ENCODE measurements at places on chromosomes 1 and 21.

DNA sequence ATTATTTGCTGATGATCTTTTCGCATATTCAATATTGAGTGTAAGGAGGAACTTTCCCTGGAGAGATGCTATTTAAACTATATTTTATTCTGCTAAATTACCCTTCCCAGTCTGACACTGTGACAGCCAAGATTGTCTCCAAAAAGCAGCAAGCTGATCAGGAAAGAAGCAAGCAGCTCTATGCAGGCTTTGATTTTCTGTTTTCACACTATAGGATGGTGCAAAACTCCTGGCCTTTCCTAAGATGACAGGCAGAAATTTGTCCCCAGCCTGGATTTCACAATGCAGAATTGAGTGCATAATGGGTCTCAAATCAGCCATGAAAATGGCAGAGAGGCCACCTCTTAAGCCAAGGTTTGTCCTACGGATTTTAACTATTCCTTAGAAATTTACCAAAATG, 1.1 kb downstream of the SGIP1 start:
- no peak for DNase-seq

DNA sequence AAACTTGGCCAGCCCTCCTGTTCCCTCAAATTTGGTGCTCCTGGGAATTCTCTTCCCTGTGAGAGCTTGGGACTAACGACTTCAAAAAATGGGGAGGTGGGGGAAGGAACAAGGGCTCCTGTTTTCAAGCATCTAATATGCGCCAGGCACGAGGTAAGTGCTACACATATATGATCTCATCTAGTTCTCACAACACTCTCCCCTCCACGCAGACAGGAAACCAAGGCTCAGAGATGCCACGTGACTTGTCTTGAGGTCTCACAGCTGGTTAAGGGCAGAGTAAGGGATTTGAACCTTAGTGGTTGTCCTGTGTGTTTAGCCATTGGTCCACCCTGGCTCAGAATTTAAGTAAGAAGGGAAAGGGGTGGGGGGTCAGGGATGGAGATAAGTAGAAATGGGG, 125.9 kb downstream of the DMRTB1 start:
- DNase-seq = no peak

DNA sequence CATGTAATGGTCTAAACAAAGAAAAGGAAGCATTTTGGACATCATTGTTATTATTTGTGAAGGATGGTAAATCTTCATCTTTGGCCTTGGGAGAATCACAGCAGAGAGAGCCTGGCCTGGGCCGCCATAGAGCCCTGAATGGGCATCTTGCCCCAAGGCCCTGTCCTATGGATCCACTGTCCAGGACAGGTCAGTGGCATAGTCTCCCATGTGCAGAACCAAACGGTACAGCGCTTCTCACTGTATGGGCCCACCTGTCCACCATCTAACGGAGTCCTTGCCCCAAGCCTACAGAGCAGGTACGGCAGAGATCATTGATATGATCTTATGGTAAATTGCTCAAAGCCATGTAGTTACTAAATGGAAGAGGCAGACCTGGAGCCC, 185.7 kb downstream of the FOXD2 start:
- DNase-seq = no peak

DNA sequence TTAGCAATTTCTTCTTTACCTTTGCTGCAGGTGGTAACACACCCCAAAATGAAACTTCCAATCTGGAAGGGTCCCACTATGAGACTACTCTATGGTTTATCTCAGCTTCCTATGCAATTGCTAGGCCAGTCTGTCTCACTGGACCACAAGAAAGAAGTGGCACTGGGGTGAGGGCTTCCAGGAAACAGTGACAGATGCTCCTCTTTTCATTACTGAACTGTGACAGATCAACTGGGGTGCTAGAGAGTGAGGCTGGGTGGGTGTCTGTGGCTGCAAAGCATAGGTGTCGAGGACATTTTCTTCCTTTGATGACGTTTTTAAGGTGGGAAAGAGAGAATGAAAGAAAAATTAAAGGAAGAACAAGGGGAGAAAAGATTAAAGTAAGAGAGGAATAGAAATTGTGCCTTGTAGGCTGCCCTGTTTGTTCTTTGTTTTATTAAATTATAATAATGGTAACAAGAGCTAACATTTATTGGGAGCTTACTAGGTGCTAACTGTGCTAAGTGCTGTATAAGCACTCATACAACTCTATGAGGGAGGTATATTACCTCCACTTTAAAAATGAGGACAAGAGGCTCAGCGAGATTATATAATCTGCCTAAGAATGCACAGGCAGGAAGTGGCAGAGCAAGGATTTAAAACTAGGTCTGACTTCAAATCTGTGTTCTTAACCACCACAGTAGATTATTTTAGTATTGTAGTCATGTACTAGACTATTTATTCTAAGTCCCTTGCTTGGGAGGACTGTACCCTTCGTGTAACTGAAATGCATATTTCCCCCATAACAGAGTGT, 27.8 kb upstream of the DMRTA2 start:
- no peak for DNase-seq

DNA sequence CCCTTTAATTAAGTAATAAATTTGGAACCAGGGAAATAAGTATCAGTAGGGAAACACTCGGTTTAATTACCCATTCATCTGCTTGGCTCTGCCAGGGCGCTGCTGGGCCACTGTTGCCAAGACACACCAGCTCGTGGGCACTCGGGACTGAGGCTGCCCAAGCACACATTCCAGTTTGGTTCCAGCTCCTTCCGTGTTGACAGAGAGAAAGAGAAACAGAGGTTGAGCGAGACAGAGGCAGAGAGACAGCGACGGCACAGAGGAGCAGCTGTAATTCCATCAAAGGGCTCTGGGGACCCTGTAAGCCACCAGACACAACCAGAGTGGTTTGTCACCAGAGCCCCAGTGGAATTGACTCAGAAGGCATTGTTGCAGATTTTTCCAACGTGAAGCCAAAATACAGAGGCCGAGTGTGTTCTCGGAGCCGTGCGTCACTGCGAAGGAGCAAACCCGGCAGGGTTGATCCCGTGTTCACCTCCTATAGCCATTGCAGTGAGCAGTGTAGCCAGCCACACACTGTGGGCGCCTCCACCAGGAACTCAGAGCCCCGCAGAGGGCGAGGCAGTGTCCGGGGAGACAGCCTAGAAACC, 33.5 kb downstream of the SYF2 start:
- no peak for DNase-seq

GRCh38 chr1:223765719-223766340, 53.5 kb downstream of the CAPN2 start:
- no peak for DNase-seq

DNA sequence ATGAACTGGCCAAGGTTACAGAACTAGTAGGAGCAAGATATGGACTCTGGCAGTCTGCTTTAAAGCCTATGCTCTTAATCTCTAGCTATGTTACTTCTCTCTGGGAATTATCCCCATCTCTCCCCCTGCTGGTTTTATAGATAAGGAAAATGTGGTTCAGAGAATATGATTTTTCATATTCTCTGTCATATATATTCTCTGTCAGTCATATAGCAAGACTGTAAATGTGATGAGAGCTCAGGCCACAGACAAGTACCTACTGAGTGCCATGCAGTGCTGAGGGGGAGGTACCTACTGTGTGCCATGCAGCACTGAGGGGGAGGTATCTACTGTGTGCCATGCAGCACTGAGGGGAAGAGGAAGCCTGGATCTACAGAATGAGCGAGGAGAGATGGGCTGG, 220.3 kb upstream of the FGGY start:
- DNase-seq = no peak

GRCh38 chr1:166391279-166392066, 224.7 kb upstream of the FAM78B start:
- no peak for DNase-seq

GRCh38 chr1:6093611-6094010, 47.9 kb downstream of the KCNAB2 start:
- no peak for DNase-seq

Measured in AG04449 (cell line).